ENCODE measurements at places on chromosomes 5 and 9. TPM values are rescaled to one million over a fixed set of nuclear protein-coding genes. Genes with fewer than 3 reads are reported as not detected.

SPATA31D4 gene
- not detected for polyA plus RNA-seq

MUSK gene
- polyA plus RNA-seq, result 2.8 TPM

PHYHD1 gene
- 34.8 TPM for polyA plus RNA-seq

ANKRD18B gene
- 0.43 TPM for polyA plus RNA-seq

TSSK1B gene
- not detected for polyA plus RNA-seq

IL5 gene
- not detected for polyA plus RNA-seq

PCDHA6 gene
- polyA plus RNA-seq, result 0.22 TPM

FOXD4L3 gene
- polyA plus RNA-seq, result not detected

GMCL2 gene
- polyA plus RNA-seq, result not detected

GABRA6 gene
- polyA plus RNA-seq, result not detected

MAMDC4 gene
- 3.8 TPM for polyA plus RNA-seq

FAM169A gene
- 1.1 TPM for polyA plus RNA-seq

CTXN3 gene
- polyA plus RNA-seq, result 0.06 TPM

EIF4EBP3 gene
- 33.2 TPM for polyA plus RNA-seq

SLC4A9 gene
- 0.06 TPM for polyA plus RNA-seq

PCA3 gene
- polyA plus RNA-seq, result 6.1 TPM

FCN1 gene
- polyA plus RNA-seq, result 3.6 TPM

LTC4S gene
- 12.8 TPM for polyA plus RNA-seq

CCL28 gene
- 0.68 TPM for polyA plus RNA-seq

TMEM174 gene
- polyA plus RNA-seq, result not detected

GABRA1 gene
- 0.08 TPM for polyA plus RNA-seq

TMEM8B gene
- polyA plus RNA-seq, result 23.8 TPM

STPG3 gene
- polyA plus RNA-seq, result not detected

CDKN2B-AS1 gene
- 0.22 TPM for polyA plus RNA-seq

SPATA24 gene
- polyA plus RNA-seq, result 5.4 TPM

QRFP gene
- 0.15 TPM for polyA plus RNA-seq

OR1Q1 gene
- not detected for polyA plus RNA-seq

SH3RF2 gene
- polyA plus RNA-seq, result 1.0 TPM

LMAN2 gene
- polyA plus RNA-seq, result 209 TPM

SMIM33 gene
- not detected for polyA plus RNA-seq

TEK gene
- polyA plus RNA-seq, result 11.2 TPM

Data from urinary bladder (tissue), 4 donors.